Right lung (tissue), 10 donors: ENCODE measurements at places on chromosomes 13 and 19. TPM values are rescaled to one million over a fixed set of nuclear protein-coding genes. Genes with fewer than 3 reads are reported as not detected.

- DNase-seq = no peak
These were observed 325.2 kb downstream of the SUCLA2 start for GRCh38 chr13:47675871-47676270.

GRCh38 chr13:99356262-99357091, 49.3 kb upstream of the GPR183 start:
- peak; percentile 48 for DNase-seq

- no peak for DNase-seq
These were observed 455.2 kb upstream of the ZNF507 start for GRCh38 chr19:31890230-31890629.

DNA sequence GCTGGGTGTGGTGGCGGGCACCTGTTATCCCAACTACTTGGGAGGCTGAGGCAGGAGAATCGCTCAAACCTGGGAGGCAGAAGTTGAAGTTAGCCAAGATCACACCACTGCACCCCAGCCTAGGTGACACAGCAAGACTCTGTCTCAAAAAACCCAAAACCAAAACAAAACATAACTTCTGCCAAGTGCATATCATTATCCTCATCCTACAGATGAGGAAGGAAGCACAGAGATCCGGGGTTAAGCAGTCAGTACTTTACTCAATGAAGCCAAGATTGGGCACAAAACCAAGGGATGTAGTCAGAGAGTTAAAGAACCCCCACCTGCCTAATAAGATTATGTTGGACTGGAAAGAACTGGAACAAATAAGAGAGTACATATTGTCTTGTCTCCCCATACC, 5.5 kb upstream of the TMTC4 start:
- no peak for DNase-seq

CARM1 gene
- 54.3 TPM for polyA plus RNA-seq

GRCh38 chr13:72884101-72884500, 102.2 kb downstream of the PIBF1 start:
- DNase-seq = no peak
